ENCODE measurements at places on chromosomes 3 and 15.

- no peak for DNase-seq
Measured at GRCh38 chr3:127961963-127962362, 46.9 kb downstream of the KBTBD12 start.

DNA sequence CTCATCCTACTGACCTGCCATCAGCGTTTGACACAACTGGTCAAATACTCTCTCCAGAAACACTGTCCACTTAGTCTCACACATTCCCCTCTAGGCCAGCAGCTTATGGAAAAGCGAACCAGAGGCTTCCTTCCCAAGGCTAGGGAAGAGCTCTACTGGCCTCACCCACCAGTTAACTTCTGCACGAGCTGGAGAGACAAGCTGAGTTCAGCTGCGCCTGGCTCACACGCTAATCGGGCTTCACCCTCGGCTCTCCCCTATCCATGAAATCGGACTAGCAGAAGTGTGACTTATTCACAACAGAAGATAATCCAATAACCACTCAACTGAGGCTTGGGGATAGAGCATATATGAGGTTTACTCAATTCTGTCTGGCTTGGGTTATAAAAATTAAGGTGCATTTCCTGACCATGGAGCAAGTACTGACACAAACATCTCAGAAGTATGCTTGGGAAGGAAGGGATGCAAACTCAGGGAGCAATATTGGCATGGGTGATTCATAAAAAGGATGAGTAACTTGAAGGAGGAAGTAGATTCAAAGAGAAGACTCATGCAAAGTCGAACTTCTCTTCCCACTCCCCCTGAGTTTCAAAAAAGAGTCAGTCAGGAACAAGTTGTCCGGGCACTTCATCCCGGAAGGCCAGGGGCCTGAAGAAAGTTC lies 73.1 kb downstream of the XXYLT1 start:
- DNase-seq = no peak

GRCh38 chr3:123883111-123883510 lies 1.0 kb downstream of the MYLK start:
- DNase-seq = no peak

DNA sequence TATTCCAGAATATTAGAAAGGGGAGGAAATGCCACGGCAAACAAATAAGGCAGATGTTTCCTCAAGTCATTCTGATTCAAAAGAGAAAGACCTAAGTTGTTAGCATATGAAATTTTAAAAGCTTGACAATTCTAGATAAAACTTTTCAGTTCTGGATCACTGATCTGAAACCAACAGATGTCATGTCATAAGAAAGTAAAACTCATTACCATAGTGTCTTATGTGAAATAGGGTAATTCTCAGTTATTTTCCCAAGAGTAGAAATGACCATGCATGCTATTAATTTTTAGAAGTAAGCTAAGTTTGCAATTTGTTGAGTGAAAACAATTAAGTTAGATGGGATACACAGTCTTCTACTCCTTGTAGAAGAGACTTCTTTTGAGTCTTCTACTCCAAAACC lies 630.3 kb downstream of the NAALADL2 start:
- DNase-seq = no peak

GRCh38 chr3:66502245-66502874 lies 1.5 kb upstream of the LRIG1 start:
- DNase-seq = no peak

DNA sequence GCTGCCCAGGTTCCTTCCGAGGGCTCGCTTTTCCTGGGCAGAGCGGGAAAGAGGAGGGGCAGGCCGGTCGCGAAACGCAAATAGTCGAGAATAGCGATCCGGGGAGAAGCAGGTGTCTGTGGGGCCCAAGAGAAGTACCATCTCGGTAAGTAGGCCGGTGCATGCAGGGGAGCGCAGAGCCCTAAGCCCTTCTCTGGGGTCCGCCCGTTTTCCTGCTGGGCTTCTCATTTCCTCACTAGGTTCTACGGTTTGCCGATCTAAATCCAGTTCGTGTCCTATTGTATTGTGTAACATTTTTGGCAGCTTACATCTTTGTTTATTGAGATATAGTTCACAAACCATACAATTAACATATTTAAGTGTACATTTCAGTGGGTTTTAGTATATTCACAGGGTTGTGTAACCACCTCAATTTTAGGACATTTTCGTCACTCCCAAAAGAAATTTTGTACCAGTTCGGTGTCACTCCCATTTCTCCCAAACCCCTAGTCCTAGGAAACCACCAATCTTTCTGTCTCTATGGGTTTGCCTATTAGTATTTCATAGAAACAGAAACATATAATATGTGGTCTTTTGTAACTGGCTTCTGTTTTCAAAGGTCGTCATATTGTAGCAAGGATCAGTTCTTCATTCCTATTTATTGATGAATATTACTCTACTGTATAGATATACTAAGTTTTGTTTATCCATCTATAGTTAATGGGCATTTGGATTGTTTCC lies 6.8 kb upstream of the TRIM69 start:
- no peak for DNase-seq

GRCh38 chr3:143991713-143992112 lies 20.1 kb downstream of the DIPK2A start:
- no peak for DNase-seq

GRCh38 chr3:131794766-131795388 lies 239.9 kb downstream of the CPNE4 start:
- peak; percentile 47 for DNase-seq

DNA sequence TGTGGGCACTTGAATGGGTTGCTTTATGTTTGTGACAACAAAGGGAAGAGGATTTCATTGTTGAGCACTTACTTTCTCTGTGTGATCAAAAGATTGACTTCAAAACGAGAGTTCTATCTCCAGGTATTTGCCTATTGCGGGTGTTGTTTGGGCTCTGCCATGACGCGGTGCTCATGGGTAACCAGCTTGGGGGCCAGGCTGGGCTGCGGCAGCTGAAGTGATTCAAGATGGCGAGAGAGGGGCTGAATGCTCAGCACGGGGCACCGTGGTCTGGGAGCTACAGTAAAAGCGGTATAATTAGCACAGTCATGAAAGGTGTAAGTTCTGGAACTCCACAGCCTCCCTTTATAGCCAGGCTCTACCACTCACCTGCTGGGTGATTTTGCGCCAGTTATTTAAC lies 31.0 kb upstream of the ADCY5 start:
- no peak for DNase-seq

GRCh38 chr3:59812237-59813147 lies 762.7 kb upstream of the CFAP20DC start:
- no peak for DNase-seq

- no peak for DNase-seq
Measured at GRCh38 chr15:63517628-63518027, 13.2 kb downstream of the USP3 start.

- no peak for DNase-seq
Measured at GRCh38 chr15:77251662-77252061, 168.2 kb downstream of the PEAK1 start.

GRCh38 chr3:20079621-20080020 lies 39.4 kb downstream of the KAT2B start:
- DNase-seq = no peak

- no peak for DNase-seq
Measured at GRCh38 chr3:106533093-106533787, 664.4 kb upstream of the CBLB start.

DNA sequence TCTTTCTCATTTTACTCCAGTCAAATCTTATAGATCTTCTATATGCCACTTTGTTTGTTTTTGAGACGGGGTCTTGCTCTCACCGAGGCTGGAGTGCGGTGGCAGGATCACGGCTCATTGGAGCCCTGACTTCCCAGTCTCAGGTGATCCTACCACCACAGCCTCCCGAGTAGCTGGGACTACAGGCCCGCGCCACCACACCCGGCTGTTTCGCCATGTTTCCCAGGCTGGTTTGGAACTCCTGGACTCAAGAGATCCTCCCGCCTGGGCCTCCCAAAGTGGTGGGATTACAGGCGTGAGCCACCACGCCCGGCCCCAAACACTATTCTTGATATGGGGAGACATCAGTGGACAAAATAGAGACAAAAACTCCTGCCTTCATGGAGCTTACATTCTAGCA lies 927 bp upstream of the TFDP2 start:
- no peak for DNase-seq

DNA sequence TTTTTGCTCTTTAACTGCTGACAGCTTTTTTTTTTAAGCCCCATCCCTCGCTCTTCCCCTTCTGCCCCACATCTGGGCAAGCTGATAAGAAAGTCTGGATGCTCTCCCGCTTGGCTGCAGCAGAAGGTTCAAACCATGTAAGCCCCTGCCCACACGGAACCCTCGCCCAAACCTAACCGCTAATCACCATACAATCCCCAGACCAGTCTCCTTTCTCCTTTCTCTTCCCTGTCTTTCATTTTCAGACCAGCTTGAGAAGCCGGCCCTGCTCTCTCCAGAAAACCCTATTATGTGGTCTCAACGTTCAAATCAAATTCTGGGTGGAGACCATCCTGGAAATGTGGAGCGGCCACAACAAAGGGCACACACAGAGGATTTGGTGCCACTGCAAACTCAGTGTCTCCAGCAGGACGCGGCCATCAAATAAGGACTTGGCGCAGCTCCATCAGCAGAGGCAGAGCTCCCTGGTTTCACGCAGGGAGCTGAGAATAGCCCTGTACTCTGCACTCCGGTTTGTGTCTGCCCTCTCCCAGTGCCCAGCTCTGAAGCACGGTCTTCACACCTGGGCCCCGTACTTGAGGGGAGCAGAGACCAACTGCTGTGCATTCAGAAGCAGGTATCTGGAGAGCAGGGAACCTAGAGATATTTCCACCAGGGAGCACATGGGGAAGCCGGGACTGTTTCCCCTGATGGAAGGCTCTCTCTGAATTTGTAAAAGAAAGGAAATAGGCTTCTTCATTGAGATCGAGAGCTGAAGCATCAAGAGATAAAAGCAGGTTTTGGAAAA lies 92.6 kb downstream of the XXYLT1 start:
- no peak for DNase-seq

GRCh38 chr15:64604319-64604718 lies 143.9 kb downstream of the ZNF609 start:
- DNase-seq = no peak

- no peak for DNase-seq
Measured at GRCh38 chr3:8856721-8857120, 87.3 kb upstream of the OXTR start.

GRCh38 chr15:36370731-36371112 lies 208.7 kb upstream of the CDIN1 start:
- DNase-seq = no peak

DNA sequence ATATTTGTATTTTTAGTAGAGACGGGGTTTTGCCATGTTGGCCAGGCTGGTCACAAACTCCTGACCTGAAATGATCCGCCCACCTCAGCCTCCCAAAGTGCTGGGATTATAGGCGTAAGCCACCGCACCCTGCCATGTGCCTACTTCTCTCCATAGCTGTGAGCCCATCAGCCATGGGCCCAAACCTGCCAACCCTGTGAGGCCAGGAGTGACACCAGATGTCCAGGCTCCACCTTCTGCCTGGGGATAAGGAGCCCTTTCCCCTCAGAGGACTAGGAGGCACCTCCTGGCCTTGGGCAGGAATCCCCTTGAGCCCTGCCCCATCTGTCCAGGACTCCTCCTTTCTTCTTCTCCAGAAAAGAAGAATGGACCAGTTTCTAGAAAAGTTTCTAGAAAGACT lies 14.2 kb upstream of the RFT1 start:
- no peak for DNase-seq

DNA sequence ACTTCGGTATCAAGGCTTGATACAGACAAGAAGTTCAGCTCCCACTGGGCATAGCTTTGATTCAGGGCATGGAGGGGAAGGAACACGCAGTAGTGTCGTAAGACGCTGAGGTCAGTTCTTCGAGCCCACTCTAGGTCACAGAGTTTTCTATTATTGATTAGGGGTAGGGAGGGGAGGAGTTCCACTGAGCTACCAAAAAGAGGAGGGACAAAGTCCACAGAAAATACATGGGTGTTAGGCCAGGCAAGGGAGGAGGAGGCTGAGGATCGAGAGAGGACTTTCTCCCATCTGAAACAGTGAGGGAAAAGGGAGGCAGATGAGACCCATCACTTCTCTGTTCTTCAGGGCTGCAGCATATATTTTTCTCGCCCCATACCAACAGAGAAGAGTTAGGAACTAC lies 75.1 kb upstream of the GUCA1C start:
- DNase-seq = no peak

- DNase-seq = no peak
Measured at GRCh38 chr3:144105542-144105941, 133.9 kb downstream of the DIPK2A start.

GRCh38 chr15:61159901-61160300 lies 69.2 kb downstream of the RORA start:
- DNase-seq = no peak

- DNase-seq = no peak
Measured at GRCh38 chr3:15576475-15576874, 24.9 kb downstream of the HACL1 start.

DNA sequence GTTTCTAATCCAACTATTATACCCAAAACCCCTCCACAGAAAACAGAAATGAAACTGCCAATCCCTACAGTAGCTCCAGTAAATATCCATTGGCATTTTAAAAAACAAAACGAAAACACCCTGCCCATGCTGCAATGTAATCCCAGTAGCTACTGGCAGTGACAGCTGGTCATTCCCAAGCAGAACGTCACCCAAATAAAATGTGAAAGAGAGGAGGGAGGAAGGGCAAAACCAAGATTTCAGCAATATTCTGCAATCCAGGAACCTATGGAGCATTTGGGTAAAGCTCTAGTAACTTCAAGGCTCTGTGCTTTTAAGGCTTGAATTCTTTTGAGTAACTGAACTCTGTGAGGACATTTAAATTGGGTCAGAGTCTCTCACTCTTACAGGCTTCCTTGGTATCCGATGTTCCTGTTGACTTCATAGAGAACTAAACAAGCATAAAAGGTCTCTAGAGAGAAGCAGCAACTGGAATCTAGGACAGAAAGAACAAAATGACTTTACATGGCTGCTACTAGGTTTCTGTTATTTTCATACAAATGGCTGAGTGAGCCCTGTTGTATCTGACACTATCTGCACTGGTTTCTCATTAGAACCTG lies 136.2 kb downstream of the TNIK start:
- no peak for DNase-seq

DNA sequence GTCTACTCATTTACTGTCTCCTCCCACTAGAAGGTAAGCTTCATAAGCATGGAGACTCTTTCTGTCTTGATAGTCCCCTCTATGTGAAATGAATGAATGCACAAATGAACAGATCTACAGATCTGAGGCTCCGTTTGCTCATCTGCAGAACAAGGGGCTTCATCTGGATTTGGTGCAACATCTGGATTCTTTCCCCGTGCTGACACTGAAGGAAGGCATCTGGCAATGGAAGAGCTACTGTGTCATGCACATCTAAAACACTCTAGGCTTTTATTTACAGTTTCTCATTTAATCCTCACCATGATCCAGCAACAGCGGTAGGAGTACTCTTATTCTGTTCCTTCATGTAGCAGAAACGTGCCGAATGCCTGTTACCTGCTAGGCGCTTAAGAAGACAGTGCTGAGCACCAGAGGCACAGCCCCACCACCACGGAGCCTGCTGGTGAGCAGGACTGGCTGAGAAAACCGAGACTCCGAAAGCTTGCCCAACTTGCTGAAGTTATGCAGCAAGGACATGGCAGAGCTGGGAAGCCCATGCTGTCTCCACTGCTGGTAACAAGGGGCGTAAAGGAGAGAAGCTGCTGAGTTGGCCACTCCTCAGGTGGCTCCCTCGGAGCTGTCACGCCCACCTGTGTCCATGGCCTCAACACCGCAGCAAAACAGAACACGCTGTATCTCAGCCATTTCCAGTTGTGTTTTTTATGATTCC lies 31.1 kb downstream of the LSM3 start:
- no peak for DNase-seq
